ENCODE measurements at places on chromosomes 11 and 22.

- DNase-seq, result no peak
Measured at GRCh38 chr11:94922321-94923003, 50.9 kb downstream of the CWC15 start.

DNA sequence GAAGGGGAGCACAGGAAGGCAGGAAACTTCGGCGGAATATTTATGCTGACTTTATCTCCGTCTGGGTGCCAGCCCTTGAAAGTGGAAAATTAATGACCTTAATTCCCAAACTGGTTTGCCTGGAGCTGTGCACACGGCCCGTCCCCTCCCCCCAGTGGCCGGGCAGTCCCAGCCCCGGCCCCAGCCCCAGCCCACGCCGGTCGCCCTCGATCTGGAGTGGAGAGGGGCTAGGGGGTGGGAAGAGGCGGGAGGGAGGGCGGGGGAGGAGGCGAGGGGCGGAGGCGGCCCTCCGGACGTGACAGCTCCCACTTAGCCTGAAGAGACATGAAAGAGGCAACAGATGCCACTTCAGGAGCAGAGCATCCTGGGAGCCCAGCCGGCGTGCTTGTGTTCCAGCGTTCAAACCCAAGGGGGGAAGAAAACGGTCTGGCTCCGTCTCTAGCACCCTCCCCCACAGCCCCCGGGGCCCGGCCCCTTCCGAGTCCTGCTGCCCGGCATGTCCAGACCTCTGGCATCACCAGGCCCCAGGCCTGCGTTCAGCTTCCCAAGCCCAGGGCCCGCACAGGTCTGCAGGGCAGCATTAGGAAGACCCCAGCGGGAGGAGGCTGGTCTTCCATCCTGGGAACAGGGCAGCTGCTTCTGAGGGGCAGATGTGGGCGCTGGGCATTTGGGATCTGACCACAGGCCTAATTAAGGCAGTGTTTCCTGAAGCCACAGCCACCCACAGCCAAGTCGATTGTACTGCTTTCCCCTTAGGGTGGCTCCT is 20.0 kb upstream of the LMO1 start:
- no peak for DNase-seq

DNA sequence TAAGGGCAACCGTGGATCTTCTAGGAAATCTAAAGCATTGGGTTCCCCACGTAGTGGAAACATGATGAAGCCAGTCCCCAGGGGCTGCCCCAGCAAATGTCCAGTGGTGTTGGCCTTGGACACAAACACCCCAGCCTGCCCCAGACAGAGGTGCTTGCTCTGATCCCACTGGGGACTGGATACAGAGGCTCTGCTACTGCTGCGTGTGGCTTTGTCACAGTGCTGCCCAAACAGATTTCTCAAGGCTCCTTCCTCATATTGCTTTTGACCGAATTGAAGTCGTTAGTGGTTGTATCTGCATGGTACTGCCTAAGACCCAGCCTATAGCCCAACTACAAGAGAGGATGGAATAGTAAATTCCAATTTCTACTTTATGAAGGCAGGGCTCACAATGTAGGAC is 40.1 kb upstream of the CD44 start:
- no peak for DNase-seq

DNA sequence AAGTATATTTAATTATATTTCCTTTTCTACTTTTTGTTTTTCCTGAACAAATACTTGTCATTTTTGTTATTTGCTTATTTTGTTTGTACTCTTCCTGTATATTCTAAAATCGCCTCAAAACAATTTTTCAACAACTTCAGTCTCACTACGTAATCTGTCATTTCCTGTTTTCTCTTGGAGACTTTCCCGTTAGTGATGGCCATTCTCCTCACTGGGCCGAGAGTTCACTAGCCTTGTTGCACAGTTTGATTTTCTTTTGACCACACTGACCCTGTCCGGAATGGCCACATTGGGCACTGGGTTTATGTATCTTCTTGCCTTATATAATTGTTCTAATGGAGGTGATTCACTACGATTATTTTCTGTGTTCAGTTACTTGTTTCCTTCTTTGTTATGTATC is 726.1 kb downstream of the FAM181B start:
- no peak for DNase-seq

GRCh38 chr11:130635937-130636630 is 187.6 kb downstream of the ADAMTS15 start:
- DNase-seq, result no peak

DNA sequence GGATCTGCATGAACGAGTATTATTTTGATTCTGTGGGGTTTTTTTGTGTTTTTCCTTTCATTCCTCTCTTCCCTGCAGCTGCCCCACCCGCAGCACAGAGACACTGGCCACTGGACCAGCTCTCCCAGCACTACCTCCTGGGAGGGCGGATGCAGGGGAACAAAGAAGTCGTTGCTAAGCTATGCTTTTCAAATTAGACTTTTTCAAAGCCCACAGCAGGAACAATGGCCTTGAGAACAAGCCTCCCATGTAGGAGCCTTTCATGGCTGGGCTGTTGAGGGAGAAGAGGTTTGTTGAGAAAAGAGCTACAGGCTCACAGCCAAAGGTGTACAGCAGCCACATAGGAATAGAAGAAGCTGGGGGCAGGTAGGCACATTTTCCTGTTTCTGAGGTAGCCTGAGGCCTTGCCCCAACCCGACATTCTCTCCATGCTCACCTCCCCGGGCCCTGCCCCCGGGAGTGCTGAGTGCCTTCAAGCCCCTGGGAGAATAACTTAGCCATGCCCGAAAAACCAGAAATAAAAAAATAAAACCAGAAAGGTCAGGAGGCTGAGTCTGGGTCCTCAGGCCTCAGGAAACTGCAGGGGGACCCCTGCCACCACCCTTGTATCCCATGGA is 20.5 kb upstream of the SYT12 start:
- DNase-seq, result no peak

DNA sequence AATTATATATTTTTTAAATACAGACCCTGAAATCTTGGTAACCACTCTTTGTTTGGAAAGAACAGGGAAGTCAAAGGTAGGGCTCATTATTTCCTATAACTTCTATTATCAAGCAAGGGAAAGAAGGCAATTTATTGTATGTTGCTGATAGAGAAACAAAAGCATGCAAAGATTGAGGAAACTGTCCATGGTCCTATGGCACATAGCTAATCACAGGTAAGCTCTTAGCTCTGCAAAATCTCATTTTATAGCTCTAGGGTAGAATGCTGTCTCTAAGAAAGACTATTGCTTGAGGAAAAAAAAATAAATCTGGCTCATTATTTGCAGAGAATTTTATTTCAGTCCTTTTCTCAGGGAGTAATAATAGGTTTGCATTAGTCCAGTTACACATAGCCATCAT is 7.4 kb upstream of the GUCY1A2 start:
- no peak for DNase-seq

DNA sequence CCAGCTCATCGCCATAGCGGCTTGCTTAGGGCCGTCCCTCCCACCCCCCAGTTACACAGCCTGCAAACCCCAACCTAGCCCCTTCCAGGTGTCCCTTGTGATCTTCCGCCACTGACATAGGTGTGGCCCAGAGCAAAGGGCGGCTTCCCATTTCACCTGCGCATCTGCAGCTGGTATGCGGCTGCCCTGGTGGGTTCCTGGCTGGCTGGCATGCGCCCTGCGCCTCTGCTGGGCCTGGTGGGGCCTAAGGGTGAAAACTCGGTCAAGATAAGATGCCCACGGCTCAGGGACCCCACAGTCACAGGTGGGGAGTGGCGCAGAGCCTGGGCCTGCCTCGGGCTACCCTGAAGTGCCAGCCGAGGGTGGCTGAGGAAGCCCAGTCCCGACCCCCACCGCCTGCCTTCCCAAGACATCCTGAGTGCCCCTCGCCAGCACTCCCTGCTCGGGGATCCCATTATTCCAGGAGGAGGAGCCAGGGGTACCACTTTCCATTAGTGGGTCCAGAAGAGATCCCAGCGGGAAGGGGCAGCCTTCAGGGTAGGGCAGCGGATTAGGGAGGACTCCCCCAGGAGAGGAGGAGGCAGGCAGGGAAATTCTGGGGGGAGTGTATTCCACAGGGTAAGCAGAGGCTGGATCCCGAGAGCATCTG is 36.9 kb upstream of the KCNQ1OT1 start:
- DNase-seq, result no peak

DNA sequence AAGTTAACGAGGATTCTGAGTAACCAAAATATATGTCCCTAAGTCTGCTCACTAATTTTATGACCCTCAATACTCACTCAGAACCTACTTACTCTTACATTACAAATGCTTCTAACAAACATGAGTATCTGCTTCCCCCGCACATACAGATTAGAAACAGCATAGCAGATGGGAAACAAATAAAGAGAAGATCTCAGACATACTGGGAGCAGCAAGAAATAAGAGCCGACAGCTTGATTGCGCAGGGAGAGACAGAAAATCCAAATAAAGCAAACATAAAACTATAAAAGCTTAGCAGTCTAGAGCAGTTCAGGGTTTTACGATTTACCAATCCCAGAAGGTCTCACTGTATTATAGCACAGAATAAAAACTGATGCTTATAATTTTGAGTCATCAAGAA is 89.1 kb upstream of the DBX1 start:
- DNase-seq, result no peak

- DNase-seq, result no peak
Measured at GRCh38 chr11:36162883-36163434, 126.3 kb downstream of the COMMD9 start.

GRCh38 chr11:15097411-15097810 is 17.3 kb upstream of the INSC start:
- DNase-seq, result no peak

- no peak for DNase-seq
Measured at GRCh38 chr11:17519061-17519885, 24.9 kb downstream of the USH1C start.

DNA sequence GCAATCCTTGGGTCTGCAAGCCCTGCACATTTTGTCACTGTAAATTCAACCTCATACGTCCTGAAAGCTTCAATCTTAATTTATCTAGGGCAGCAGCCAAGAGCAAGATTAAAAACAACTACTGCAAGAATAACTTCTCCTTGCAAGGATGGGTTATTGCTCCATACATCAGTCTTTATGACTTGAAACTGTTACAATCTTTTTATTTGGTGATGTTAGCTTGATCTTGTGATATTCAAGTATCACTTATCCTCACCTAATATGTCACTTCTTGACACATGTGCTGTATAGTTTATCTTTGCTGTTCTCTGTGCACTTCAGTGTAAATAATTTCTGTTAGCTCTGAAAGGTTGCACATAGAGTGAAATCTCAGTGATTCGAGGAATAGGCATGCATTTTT is 14.7 kb upstream of the APLP2 start:
- no peak for DNase-seq

DNA sequence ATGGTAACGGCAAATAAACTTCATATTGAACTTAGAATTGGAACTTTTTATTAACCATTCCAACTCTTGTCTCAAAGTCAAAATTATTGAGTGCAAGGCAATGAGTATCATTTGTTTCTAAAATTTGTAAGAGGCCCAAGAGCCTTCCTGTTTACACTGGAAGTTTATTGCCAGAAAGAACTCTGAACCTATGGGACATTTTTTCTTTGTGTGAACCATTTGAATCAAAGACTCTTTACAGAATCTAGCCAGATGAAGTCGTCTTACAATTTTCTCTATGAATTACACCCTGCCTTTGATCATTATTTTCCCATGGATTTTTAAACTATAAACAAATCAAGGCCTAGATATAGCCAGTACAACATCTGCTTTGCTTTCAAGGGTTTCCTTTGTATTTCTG is 2.3 kb upstream of the GUCY1A2 start:
- DNase-seq, result no peak

- DNase-seq, result no peak
Measured at GRCh38 chr22:25570486-25570885, 6.0 kb downstream of the GRK3 start.

DNA sequence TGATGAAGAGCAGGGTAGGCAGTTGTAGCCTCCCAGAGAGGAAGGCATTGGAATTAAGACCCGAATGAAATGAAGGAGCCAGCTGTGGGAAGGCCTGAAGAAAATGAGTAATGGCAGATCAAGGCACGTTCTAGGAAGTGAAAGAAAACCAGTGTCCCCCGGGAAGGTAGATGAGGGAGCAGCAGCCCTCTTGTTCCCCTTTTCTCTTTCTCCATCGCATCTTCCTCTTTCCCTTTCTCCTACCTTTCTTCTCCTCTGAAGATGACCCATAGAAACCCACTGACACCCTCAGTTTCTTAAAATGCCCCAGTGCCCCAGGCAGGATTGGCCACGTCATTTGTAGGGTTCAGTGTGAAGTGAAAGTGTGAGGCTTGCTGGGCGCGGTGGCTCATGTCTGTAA is 172.6 kb upstream of the SEZ6L start:
- DNase-seq, result no peak

DNA sequence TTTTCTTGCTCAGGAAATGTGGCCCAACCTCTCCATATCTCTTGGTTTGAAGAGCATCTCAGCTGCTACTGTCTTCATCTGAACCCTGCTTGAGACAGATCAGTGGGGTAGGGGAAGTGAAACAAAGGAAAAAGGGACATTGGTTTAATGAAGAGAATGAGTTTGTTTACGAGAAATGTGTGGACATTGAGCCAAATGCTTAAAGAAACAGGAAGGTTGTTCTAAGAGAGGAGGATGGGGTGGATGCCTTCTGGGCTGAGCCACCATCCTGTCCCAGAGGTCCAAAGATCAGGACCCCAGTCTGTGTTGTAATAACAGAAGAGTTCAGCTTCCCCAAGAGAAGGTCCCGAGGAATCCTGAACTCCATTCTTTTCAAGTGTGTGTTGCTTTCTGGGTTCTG is 369.7 kb downstream of the INSC start:
- DNase-seq, result no peak

DNA sequence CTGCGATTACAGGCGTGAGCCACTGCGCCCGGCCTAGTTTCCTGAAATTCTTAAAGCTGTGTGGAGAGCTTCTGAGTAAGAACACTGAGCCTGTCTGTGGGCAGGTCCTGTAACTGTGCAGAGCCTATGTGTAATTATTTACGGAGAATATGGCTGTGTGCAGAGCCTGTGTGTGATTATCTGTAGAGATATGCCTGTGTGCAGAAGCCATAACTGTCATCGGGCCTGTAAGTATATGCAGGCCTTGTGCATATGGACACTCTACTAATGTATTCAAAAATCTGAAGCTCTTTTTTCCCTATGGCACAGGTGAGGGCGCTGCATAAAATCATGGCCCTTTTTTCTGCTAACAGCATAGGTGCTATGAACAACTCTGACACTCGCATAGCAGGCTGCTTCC is at the start of gene OR52B6:
Gene OR52B6, plus strand, starts transcription at position 301 of the 400 bp plus-strand sequence. Its CDS starts 0 bp downstream, at position 301.
- DNase-seq, result no peak

Data from stimulated activated CD4-positive, alpha-beta T cell treated with anti-CD3 and anti-CD28 coated beads, Interleukin-15, amount 100 ng/mL, for 1 hour (primary cell).